ENCODE measurements at places on chromosomes 2 and 18.

GRCh38 chr2:28047681-28048080, 157.2 kb downstream of the BABAM2 start:
- no peak for DNase-seq

- no peak for DNase-seq
Measured at GRCh38 chr2:150134223-150134857, 353.1 kb downstream of the RND3 start.

DNA sequence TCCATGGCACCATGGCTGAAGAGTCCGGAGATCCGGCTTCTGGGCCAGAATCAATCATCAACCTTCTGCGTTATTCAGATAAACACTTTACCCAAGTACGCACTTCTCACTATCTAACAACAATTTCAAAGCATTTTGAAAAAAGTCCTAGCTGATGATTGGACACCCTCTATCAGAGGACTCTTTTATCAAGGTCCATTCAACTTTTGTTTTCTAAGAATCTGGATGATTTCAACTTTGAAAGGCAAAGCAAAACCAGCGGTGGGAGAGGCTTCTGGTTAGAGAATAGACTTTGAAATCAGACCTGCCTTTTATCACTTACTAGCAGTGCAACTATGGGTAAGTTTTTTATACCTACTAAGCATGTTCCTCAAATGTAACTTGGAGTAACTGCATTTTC, 293.6 kb upstream of the TNP1 start:
- DNase-seq, result no peak

- DNase-seq, result peak; percentile 95
Measured at GRCh38 chr2:20650877-20651730, at the start of gene HS1BP3. Gene HS1BP3, minus strand, starts transcription at chr2:20651098. Its CDS starts 35 bp downstream, at chr2:20651063.

DNA sequence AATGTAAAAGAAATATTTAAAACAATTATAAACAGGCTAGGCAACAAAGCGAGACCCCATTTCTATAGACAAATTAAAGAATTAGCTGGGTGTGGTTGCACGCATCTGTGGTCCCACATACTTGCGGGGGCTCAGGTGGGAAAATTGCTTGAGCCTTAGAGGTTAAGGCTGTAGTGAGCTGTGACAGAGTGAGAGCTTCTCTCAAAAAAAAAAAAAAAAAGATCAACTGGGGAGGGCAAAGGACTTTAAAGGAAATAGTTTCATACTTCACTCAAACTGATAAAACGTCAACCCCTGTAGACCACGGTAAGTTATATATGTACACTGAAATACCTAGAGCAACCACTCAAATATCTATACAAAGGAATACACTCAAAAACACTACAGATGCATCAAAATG, 37.5 kb downstream of the MGAT4A start:
- DNase-seq, result no peak

DNA sequence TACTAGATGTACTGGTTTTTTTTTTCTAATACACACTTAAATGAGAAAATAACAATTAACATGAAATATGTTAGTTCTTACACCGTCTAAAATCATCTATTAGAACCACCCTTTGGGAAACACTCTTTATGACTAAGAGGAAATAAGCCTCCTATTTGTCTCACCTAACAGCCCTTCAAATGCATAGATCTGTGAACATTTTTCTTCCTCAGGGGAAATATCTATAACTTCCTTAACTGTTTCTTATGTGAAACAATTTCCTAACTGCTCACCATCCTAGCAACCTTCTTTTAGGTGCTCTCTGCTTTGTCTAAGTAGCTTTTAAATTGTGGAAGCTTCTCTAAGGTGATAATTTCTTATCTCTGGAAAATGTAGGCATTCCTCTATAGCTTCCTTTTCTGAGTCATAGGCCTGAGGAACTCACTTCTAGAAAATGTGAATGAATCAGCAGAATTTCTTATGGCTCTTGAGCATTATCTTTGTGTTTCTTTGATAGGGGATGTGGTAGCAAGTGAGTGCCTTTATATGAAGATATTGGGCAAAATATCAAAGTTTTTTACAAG, 56.1 kb downstream of the CNTNAP5 start:
- no peak for DNase-seq

GRCh38 chr2:127857265-127857808, 618 bp downstream of the POLR2D start:
- no peak for DNase-seq

GRCh38 chr18:26356045-26356785, 130.0 kb downstream of the TAF4B start:
- DNase-seq, result no peak

- DNase-seq, result no peak
Measured at GRCh38 chr2:207071820-207072219, 93.9 kb downstream of the KLF7 start.

- no peak for DNase-seq
Measured at GRCh38 chr2:20429528-20429927, 17.3 kb upstream of the RHOB start.

DNA sequence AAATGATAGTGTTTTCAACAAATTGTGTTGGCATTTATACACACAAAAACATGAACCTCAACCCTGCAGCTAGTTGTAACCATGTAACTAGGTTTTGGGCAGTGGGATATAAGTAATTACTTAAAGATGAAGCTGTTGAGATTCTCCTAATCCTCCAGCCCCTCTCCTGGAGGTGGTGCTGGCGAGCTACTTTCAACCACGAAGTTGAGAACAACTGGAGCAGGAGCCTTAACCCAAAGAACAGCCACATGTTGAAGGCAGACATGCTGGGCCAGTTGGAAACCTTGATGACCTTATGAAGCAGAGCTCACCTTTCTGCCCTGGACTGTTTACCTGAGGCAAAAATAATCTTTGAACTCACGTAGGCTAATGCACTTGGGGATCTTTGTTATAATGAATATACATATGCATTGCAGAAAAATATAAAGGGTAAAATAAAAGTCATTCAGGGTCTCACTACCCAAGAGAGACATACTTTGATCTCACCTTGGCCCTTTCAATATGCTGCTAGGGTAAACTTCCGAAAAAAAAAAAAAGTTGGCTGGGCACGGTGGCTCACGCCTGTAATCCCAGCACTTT, 89.6 kb upstream of the NPAS2 start:
- peak; percentile 42 for DNase-seq

- no peak for DNase-seq
Measured at GRCh38 chr2:112519506-112519905, 22.8 kb upstream of the POLR1B start.

DNA sequence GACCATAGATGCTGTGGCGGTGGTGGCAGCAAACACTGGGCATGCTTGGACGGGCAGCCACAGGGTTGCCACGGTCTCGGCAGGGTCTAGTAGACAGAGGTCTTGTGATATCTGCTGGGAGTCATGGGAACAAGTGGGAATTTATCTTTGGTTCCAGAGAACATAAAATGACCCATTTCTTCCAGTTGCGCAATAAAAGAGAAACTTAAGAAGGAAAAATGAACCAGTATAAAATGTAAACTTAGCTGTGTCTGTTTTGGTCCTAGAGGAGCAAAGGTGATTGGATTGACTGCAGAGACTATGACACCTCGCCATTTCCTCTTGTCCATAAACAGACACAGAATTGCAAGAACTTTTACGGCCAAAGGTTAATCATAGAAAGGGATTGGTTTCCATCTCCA, 132.6 kb upstream of the RBBP8 start:
- no peak for DNase-seq

DNA sequence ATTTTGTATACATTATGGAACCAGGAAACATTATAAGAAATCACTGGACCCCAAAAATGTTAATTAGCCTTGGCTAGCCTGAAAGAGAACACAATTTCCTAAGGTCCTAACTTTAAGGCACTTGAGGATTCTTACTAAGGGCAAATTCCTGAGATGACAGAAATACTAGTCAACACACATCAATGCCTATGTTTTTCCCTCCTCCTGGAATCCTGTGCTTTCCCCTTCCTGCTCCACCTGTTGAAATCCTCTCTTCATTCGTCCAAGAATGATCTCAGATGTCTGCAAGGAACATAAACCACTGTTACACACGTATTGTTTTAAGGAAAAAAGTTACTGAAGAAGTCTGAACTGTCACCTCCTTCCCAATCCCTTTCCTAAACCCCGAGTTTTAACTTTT, 21.2 kb upstream of the DARS1 start:
- DNase-seq, result no peak

- DNase-seq, result no peak
Measured at GRCh38 chr2:14552286-14552685, 80.2 kb upstream of the LRATD1 start.

DNA sequence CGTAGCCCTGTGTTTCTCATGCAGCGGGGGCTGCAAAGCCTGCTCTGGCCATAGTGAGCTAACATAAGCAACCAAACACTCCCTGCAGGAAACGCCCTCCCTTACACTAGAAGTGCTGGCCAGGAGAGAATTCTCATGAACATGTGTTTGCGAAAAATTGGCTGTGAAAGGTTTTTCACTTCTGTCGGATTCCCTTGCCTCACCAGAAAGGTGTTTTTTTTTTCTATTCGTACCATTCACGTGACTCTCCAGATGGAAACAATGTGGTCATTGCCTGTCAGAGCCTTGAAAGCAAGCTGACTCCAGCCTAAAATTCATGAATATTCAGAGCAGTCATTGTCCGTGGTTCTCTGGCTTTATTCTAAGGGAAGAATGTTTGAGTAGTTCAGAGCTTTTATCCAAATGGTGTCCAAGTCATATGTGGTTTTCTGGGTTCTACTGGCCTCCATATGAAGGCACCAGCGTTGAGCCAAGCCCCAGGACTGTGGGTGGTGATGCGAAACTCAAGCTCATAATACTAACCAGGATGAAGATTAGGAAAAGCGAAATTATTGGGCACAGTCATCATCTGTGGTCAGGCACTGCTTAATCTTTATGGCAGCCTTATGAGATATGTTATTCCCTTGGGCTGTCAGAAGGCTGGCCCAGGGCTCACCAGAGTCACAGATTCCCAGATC, 236.4 kb downstream of the ALPK2 start:
- DNase-seq, result no peak

GRCh38 chr2:226771067-226771466, 28.6 kb downstream of the IRS1 start:
- no peak for DNase-seq

GRCh38 chr2:31286230-31286629, 52.3 kb downstream of the EHD3 start:
- DNase-seq, result no peak

- DNase-seq, result peak; percentile 74
Measured at GRCh38 chr2:233404222-233404621, 49.9 kb downstream of the DGKD start.

DNA sequence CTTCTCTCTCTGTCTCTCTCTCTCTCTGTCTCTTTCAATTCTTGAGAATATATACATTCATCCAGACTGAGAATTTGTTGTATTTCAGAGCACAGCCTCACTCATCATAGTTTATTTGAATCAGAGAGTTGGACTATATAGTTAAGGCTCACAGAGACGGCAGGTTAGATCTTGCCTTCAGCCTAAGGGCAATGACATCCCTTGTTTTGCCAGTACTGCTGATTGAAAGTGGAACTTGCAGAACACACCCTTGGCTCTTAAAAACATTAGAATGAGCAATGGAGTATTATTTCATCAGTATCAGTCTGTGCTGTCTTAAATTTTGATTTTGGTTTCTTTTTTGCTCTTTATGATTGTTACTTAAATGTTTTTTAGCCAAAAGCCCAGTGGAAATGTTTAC, 62.0 kb upstream of the DSG1 start:
- no peak for DNase-seq

- no peak for DNase-seq
Measured at GRCh38 chr2:75606761-75607399, 39.7 kb upstream of the MRPL19 start.

Measured in activated T-cell treated with anti-CD3 and anti-CD28 coated beads, Interleukin-2, amount 50 U/mL, for 1 hour (primary cell).